ENCODE measurements at places on chromosomes 12 and 14. TPM values are rescaled to one million over a fixed set of nuclear protein-coding genes. Genes with fewer than 3 reads are reported as not detected.

GRCh38 chr12:79911889-79912656, 22.8 kb downstream of the PPP1R12A start:
- H3K4me3 ChIP-seq: no peak overlapping the region
- H3K27ac ChIP-seq: no peak overlapping the region
- peaks cover 3% of the 10 kb centered on the region for H3K36me3 ChIP-seq
- H3K4me1 ChIP-seq: peaks cover 53% of the 10 kb centered on the region
- DNase-seq: no peak
- H3K27me3 ChIP-seq: no peaks in the 10 kb centered on the region

- DNase-seq: no peak
- peak overlapping the region; percentile 70 for H3K27ac ChIP-seq
- H3K36me3 ChIP-seq: peaks cover 31% of the 10 kb centered on the region
- H3K4me1 ChIP-seq: peaks cover 74% of the 10 kb centered on the region
These were observed 10.1 kb downstream of the CHST11 start for GRCh38 chr12:104466709-104467345.

GRCh38 chr12:28536088-28536487, 345.8 kb downstream of the CCDC91 start:
- no peak overlapping the region for H3K4me3 ChIP-seq
- DNase-seq: no peak
- H3K27me3 ChIP-seq: no peaks in the 10 kb centered on the region
- H3K36me3 ChIP-seq: peaks cover 22% of the 10 kb centered on the region

- H3K27me3 ChIP-seq: no peaks in the 10 kb centered on the region
- DNase-seq: no peak
- peaks cover 13% of the 10 kb centered on the region for H3K36me3 ChIP-seq
- peaks cover 19% of the 10 kb centered on the region for H3K4me1 ChIP-seq
- H3K27ac ChIP-seq: no peak overlapping the region
These were observed 815 bp downstream of the COQ10A start for GRCh38 chr12:56267443-56268071.

DNA sequence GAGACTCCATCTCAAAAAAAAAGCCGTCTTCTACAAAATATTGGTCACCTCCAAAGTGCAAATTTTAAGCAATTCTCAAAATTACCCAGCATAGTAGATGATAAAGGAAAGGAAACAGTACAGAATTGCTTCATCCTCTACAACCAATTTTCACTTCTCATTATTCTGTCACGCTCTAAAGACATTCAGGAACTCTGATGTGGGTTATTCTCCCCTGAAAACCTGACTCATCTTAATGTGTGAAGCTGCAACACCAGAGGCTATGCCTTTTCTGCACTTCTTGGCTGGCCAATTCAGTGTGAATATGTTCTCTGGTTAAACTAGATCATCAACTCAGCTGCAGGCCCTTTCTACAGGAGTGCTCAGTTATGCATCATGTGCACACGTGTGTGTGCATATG, 11.0 kb downstream of the PTGER2 start:
- peaks cover 53% of the 10 kb centered on the region for H3K4me1 ChIP-seq
- peak overlapping the region; percentile 18 for H3K4me3 ChIP-seq
- H3K36me3 ChIP-seq: peaks cover 86% of the 10 kb centered on the region
- peak; percentile 42 for DNase-seq

- peaks cover 14% of the 10 kb centered on the region for H3K36me3 ChIP-seq
- no peaks in the 10 kb centered on the region for H3K27me3 ChIP-seq
- no peak for DNase-seq
These were observed 33.3 kb downstream of the DIO3 start for GRCh38 chr14:101594511-101595148.

GRCh38 chr12:70609203-70609602, 28.0 kb downstream of the PTPRB start:
- H3K27ac ChIP-seq: no peak overlapping the region
- no peaks in the 10 kb centered on the region for H3K36me3 ChIP-seq
- H3K4me1 ChIP-seq: peaks cover 4% of the 10 kb centered on the region
- DNase-seq: no peak

GRCh38 chr12:109779382-109779781, 53.8 kb downstream of the TRPV4 start:
- no peak for DNase-seq
- H3K36me3 ChIP-seq: no peaks in the 10 kb centered on the region
- peaks cover 4% of the 10 kb centered on the region for H3K27me3 ChIP-seq
- H3K27ac ChIP-seq: no peak overlapping the region
- peaks cover 4% of the 10 kb centered on the region for H3K4me1 ChIP-seq
- no peak overlapping the region for H3K4me3 ChIP-seq

- no peak for DNase-seq
- peaks cover 3% of the 10 kb centered on the region for H3K27me3 ChIP-seq
- H3K27ac ChIP-seq: no peak overlapping the region
- H3K4me3 ChIP-seq: no peak overlapping the region
- H3K4me1 ChIP-seq: peaks cover 7% of the 10 kb centered on the region
These were observed 117.3 kb upstream of the CAND1 start for GRCh38 chr12:67151886-67152285.

GRCh38 chr12:123971770-123972456, 718 bp downstream of the CCDC92 start:
- peaks cover 30% of the 10 kb centered on the region for H3K4me1 ChIP-seq
- no peaks in the 10 kb centered on the region for H3K27me3 ChIP-seq
- peaks cover 11% of the 10 kb centered on the region for H3K36me3 ChIP-seq
- H3K27ac ChIP-seq: peak overlapping the region; percentile 54
- DNase-seq: peak; percentile 39

- no peak for DNase-seq
- no peak overlapping the region for H3K4me3 ChIP-seq
- H3K27me3 ChIP-seq: peaks cover 8% of the 10 kb centered on the region
- H3K4me1 ChIP-seq: no peaks in the 10 kb centered on the region
- H3K27ac ChIP-seq: no peak overlapping the region
- peaks cover 2% of the 10 kb centered on the region for H3K36me3 ChIP-seq
These were observed 21.1 kb downstream of the TMEM233 start for GRCh38 chr12:119614705-119615104.

- no peak overlapping the region for H3K4me3 ChIP-seq
- peak; percentile 30 for DNase-seq
- peaks cover 4% of the 10 kb centered on the region for H3K4me1 ChIP-seq
- no peak overlapping the region for H3K27ac ChIP-seq
- no peaks in the 10 kb centered on the region for H3K27me3 ChIP-seq
These were observed 17.5 kb downstream of the RAD51B start for GRCh38 chr14:67837011-67837624.

- peaks cover 9% of the 10 kb centered on the region for H3K4me1 ChIP-seq
- no peak overlapping the region for H3K4me3 ChIP-seq
- H3K36me3 ChIP-seq: peaks cover 52% of the 10 kb centered on the region
- H3K27me3 ChIP-seq: no peaks in the 10 kb centered on the region
- H3K27ac ChIP-seq: no peak overlapping the region
These were observed 46.5 kb downstream of the CAND1 start for GRCh38 chr12:67315661-67316060.

- no peaks in the 10 kb centered on the region for H3K36me3 ChIP-seq
- no peak overlapping the region for H3K27ac ChIP-seq
- H3K4me1 ChIP-seq: peaks cover 12% of the 10 kb centered on the region
- DNase-seq: peak; percentile 48
- no peaks in the 10 kb centered on the region for H3K27me3 ChIP-seq
These were observed 11.2 kb upstream of the PYGL start for GRCh38 chr14:50955373-50956043.

GRCh38 chr12:47413806-47414205, 292.0 kb downstream of the RPAP3 start:
- H3K4me1 ChIP-seq: peaks cover 63% of the 10 kb centered on the region
- no peak for DNase-seq
- peaks cover 8% of the 10 kb centered on the region for H3K36me3 ChIP-seq

SLC25A21 gene
- total RNA-seq: not detected

KRT85 gene
- not detected for total RNA-seq

KITLG gene
- total RNA-seq: not detected

BCL2L2 gene
- 1.8 TPM for total RNA-seq

PLA2G1B gene
- total RNA-seq: not detected

Data from activated naive CD8-positive, alpha-beta T cell treated with anti-CD3 and anti-CD28 coated beads for 36 hours (primary cell).